Left renal pelvis (tissue), 4 donors: ENCODE measurements at places on chromosomes 6 and 20. TPM values are rescaled to one million over a fixed set of nuclear protein-coding genes. Genes with fewer than 3 reads are reported as not detected.

The TPX2 gene
- 45.4 TPM for polyA plus RNA-seq

The MYBL2 gene
- 24.9 TPM for polyA plus RNA-seq

DNA sequence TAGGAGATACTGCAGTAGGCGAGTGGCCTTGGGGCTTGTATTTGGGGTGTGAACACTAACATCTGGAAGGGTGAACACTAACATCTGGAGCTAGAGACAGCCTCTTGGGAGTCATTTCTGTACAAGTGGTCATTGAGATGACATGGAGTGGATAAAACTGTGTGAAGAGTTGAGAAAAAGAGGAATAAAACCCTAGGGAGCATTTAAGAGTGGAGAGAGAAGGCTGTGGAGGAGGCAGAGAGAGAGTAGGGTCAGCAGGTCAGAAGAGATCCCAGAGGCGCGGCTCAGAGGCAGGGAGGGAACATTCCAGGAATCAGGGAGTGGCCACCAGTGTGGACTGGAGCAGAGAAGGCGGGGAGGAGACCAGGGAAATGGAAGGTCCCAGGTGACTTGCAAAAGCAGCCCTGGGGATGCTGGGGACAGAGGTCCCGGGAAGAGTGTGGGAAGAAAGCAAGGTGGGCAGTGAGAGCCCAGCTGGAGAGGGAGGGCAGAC lies 202.0 kb upstream of the RNF24 start:
- no peak for DNase-seq

DNA sequence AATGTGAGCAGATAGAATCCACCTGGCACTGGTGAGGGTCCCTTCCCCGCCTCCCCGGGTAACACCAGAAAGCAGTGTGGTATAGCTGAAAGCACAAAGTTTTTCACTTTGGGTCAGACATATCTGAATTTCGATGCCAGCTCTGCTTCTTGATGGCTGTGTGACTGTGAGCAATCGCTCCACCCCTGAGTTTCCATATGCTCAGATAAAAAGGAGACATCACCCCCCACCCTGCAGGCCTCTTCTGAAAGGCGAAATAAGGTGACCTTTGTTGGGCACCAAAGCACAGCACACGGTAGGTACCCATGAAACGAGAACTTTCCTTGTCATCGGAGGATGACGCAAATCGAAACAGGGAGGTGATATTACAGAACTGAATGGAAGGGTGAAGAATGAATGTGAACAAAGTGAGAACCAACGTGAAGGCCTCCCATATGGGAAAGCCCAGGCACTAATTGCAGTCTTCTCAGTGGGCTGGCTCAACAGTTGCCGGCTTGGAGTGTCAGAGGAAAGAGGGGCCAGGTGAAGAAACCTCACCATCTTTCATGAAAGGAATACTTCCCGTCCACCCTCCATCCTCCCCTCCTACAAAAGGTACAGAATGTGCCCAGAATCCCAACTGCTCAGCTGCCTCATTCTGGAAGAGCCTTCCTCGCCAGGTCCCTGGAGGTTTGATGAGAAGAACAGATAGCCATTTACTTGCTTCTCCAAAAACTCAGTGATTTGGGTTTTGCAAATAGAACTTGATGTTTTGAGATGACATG lies 61.8 kb downstream of the NFATC2 start:
- no peak for DNase-seq

DNA sequence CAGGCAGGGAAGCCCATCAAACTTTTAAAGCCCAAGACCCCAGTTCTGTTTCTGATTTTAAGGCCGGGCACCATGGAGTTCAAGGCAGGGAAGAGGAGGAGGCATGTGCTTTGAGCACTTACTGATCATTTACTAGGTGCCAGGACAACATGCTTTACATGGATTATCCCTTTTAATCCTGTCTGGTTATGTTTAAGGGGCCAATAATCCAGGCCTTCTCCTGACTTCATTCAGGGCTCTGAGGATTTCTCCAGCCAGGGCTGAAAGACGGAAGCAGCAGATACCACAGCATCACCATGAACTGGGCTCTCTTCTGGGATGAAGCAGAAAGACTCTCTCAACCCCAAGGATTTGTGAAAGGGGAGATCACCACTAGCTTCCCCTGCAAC lies 4.1 kb downstream of the CCND3 start:
- no peak for DNase-seq

GRCh38 chr6:140441256-140441655 lies 1066.8 kb upstream of the CITED2 start:
- peak; percentile 54 for DNase-seq
